D721Med (cell line): ENCODE measurements at places on chromosomes 5 and 9.

DNA sequence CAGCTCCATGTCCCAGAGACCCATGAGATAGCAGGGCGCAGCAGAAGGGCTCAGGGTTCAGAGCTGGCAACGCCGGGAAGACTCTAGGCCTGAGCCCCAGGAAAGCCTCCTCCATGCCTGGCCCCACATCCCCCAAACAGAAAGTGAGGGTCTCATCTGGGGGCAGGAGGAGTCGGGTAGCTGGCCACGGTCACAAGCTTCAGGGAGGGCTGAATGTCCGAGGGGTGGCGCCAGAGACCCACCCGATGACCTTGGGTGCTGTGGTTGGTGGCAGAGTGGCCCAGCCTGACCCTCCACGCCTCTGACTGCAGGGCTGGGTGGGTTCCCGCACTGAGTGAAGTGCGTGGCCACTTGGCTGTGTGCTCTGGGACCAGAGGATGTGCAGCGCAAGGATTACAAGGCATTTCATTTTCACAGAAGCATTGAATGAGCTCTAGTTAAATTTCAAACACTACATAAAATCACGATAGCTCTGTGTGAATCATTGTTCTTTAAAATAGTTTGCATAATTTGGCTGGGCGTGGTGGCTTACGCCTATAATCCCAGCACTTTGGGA lies 3.0 kb downstream of the C8G start:
- no peak for DNase-seq

DNA sequence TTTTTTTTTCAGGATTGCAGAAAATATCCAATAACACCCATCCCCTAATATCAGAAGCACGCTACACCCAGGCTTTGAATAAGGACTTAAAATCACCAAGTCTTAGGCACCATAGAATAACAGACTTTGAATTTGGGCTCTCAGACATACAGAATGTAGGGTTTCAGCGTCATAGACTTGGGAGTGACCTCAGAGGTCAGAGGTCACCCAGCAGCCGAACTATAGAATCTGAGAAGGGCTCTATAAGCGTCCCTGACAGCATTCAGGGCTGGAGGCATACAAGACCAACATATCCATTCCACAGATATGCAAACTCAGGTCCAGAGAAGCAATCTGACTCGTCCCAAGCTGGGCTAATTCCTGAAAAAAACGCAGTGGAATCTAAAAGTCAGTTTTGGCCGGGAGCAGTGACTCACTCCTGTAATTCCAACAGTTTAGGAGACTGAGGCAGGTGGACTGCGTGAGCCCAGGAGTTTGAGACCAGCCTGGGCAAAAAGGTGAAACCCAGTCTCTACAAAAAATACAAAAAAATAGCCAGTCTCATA lies 34.7 kb downstream of the SLC6A7 start:
- DNase-seq: no peak

GRCh38 chr9:124042201-124042721 lies 30.7 kb downstream of the LHX2 start:
- no peak for DNase-seq

DNA sequence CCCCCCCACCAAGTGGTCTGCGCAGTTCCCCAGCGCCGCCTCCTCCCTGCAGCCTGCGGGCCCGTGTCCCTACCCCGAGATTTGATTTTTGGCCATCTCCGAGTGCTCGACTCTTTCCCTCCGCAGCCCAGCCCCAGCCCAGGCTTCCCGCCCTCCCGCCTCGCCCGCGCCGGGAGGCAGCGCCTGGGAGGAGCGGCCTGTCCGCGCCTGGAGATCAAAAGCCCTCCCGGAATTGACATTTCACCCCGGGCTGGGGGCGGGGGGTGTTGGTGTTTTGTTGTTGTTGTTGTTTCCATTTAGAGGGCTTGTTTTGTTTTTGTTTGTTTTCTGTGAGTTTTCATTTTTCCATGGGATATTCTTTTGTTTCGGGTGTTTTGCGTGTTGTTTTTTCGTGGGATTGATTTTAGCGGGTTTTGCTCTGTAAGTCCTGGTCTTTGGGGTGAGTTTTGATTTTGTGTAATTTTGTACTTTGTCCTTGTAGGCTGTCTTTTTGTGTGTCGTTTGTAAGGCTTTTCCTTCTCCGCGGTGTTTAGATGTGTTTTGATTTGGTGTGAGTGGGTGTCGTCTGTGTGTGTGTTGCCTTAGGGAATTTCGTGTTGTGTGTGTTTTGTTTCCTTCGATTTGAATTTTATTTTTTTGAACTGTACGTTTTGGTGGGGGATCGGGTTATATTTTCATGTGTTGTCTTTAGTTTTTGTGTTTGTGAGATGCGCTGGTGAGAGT lies 1.7 kb upstream of the PAX5 start:
- no peak for DNase-seq

GRCh38 chr5:170280011-170280493 lies 17.5 kb downstream of the LCP2 start:
- DNase-seq: no peak

DNA sequence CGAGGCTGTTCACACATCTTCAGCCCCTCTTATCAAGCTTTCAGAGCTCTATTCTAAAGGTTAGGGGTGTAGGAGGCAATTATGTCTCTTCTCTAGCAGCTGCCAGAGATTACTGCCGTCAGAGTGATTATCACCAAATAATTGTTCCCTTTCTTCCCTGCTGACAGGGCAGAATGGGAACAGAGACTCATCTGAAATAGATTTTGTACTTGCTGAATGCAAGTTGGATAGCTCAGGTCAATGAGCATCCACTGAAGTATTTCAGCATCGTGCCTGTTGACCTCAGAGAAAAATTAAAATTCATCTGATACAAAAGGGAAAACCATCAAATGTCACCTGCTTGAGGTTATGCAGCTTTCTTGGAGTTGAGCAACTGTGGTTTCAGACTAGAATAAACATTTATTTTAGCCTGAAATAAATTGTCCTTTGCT lies 213.7 kb upstream of the MAP3K1 start:
- DNase-seq: no peak

- DNase-seq: no peak
Measured at GRCh38 chr5:65840071-65840470, 86.3 kb upstream of the ERBIN start.

GRCh38 chr5:80193401-80193800 lies 62.4 kb downstream of the SERINC5 start:
- DNase-seq: no peak
